CD4-positive, alpha-beta T cell (primary cell): ENCODE measurements at places on chromosomes 2 and 18.

DNA sequence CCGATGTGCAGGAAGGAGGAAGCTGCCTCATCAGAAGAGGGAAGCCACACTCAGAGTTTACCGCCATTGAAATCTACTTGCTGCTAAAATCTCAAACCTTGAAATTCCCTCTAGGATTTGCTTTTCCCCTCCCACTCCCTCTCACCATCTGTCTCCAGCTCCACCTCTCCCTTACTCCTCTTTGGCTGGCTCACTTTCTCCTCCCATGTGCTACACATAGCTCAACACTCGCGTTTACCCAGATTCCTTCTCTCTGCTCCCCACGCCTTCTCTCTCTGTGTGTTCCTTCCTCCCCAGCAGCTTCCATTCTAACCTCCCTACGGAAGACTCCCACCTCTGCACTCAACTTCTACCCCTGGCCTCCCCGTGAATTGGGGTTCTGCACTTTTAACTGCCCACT lies 143.1 kb downstream of the DNER start:
- H3K4me3 ChIP-seq: no peak overlapping the region
- DNase-seq: no peak
- H3K4me1 ChIP-seq: no peaks in the 10 kb centered on the region
- H3K36me3 ChIP-seq: no peaks in the 10 kb centered on the region
- H3K27me3 ChIP-seq: peaks cover 3% of the 10 kb centered on the region

GRCh38 chr2:126643431-126643830 lies 12.5 kb upstream of the GYPC start:
- no peak overlapping the region for H3K27ac ChIP-seq
- no peak for DNase-seq
- no peak overlapping the region for H3K4me3 ChIP-seq
- no peaks in the 10 kb centered on the region for H3K4me1 ChIP-seq

DNA sequence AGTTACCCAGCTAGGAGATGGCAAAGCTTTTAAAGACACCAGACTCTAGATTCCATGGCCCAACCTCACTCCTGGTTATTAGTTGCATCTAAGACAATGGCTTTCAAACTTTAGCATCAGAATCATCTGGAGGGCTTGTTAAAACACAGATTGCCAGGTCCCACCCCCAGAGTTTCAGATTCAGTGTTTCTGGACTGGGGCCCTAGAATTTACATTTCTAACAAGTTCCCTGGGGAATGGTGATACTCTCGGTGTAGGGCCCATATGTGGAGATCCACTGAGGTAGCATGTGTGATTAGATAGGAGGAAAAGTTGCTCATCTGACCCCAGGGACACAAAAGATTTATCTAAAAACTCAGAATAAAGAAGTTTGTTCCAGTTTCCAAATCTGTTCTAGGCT lies 14.5 kb upstream of the TTR start:
- no peak overlapping the region for H3K4me3 ChIP-seq
- no peak for DNase-seq
- H3K27ac ChIP-seq: no peak overlapping the region
- H3K36me3 ChIP-seq: no peaks in the 10 kb centered on the region
- no peaks in the 10 kb centered on the region for H3K27me3 ChIP-seq
- H3K4me1 ChIP-seq: no peaks in the 10 kb centered on the region

DNA sequence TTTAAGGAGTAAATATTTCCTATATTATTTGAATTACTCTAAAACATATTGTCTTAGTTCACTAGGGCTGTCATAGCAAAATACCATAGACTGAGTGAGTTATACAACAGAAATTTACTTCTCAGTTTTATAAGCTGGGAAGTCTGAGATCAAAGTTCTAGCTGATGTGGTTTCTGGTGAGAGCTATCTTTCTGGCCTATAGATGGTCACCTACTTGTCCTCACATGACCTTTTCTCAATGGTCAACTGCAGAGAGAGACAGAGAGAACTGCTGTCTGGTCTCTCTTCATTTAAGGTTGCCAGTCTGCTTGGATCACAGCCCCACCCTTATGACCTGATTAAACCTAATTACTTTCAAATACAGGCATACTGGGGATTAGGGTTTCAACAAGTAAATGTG lies 490.9 kb downstream of the FBXO15 start:
- H3K27ac ChIP-seq: no peak overlapping the region
- H3K4me1 ChIP-seq: no peaks in the 10 kb centered on the region
- no peak overlapping the region for H3K4me3 ChIP-seq
- H3K36me3 ChIP-seq: no peaks in the 10 kb centered on the region

DNA sequence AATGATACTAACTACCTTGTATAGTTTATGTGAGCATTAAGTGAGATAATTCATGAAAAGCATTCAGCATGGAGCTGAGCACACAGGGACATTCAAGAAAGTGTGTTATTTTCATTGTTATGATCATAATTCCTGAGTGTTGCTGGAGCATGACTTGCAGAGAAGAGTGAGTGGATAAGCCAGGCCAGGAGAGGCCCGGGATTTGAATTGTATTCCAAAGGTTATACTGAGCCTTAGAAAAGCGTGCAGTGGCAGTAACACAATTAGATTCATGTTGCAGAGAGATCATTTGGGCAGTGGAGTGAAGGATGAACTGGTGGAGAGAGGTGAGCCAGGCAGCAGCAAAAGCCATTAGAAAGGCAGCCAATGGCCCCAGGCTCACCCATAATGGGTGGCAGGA lies 142.9 kb upstream of the SH3BP4 start:
- H3K4me1 ChIP-seq: no peaks in the 10 kb centered on the region
- no peak overlapping the region for H3K4me3 ChIP-seq
- peaks cover 2% of the 10 kb centered on the region for H3K27me3 ChIP-seq
- DNase-seq: no peak
- H3K36me3 ChIP-seq: no peaks in the 10 kb centered on the region

- no peaks in the 10 kb centered on the region for H3K27me3 ChIP-seq
- no peaks in the 10 kb centered on the region for H3K36me3 ChIP-seq
- H3K27ac ChIP-seq: no peak overlapping the region
- no peak for DNase-seq
- no peak overlapping the region for H3K4me3 ChIP-seq
- no peaks in the 10 kb centered on the region for H3K4me1 ChIP-seq
These were observed 753.2 kb downstream of the ADCYAP1 start for GRCh38 chr18:1657876-1658275.

- peaks cover 3% of the 10 kb centered on the region for H3K27me3 ChIP-seq
- no peaks in the 10 kb centered on the region for H3K4me1 ChIP-seq
- no peak overlapping the region for H3K27ac ChIP-seq
- no peak overlapping the region for H3K4me3 ChIP-seq
These were observed 65.1 kb downstream of the TFCP2L1 start for GRCh38 chr2:121219866-121220265.

GRCh38 chr2:60213865-60214625 lies 339.4 kb downstream of the BCL11A start:
- H3K36me3 ChIP-seq: no peaks in the 10 kb centered on the region
- no peaks in the 10 kb centered on the region for H3K27me3 ChIP-seq
- no peak for DNase-seq
- H3K4me3 ChIP-seq: no peak overlapping the region
- H3K4me1 ChIP-seq: no peaks in the 10 kb centered on the region

DNA sequence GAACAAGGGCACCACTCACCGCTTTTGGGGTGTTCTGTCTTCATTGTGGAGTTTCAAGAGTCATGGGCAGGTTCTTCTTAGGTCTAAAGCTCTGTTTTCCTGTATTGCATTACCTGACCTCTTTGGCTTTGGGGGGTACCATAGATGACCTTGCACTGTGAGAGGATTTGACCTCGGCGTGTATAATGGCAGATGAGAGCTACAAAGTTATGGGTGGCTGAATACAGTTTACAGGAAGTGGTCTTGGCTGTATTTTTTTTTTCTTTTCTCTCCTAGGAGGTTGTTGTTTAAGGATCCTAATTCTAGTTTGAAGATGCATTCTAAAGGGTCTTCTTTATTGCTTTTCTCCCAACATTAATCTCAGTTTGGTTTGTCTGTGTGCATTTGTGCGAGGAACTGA lies 11.5 kb downstream of the GAL3ST2 start:
- no peaks in the 10 kb centered on the region for H3K4me1 ChIP-seq
- no peaks in the 10 kb centered on the region for H3K27me3 ChIP-seq
- DNase-seq: no peak
- no peak overlapping the region for H3K4me3 ChIP-seq

DNA sequence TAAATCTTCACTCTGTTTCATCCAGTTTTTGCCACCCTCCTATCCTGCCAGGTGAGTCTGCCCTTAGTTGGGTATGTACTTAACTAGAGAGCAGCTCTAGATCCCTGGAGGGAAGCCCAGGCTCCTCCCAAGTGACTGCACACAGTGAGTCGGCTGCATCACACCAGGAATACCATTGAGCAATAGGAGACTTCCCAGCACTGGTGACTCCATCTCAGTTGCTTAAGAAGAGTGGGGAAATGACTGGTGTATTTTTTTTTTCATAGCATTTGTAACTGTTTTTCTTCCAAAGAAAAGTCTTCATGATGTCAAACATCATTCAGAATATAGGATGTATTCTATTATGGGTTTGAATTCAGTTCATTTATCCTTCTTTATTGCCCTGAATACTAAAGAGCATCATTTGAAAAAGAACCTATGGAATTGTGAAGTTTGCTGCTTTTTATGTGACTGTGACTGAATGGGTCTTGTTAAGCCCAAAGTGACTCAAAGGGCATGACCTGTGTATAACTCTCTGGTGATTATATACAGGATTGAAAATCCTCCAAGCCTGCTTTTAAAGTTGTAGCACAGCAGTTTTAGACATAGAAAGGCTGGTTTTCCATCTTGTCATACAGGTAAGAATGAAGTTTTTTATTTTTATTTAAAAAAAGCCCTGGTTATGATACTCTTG lies 84.3 kb downstream of the MAP3K20 start:
- H3K27me3 ChIP-seq: no peaks in the 10 kb centered on the region
- H3K27ac ChIP-seq: no peak overlapping the region
- no peaks in the 10 kb centered on the region for H3K36me3 ChIP-seq

- no peaks in the 10 kb centered on the region for H3K36me3 ChIP-seq
- H3K27me3 ChIP-seq: no peaks in the 10 kb centered on the region
- H3K27ac ChIP-seq: no peak overlapping the region
- H3K4me3 ChIP-seq: no peak overlapping the region
- DNase-seq: no peak
These were observed 301.5 kb upstream of the TFPI start for GRCh38 chr2:187855689-187856088.

DNA sequence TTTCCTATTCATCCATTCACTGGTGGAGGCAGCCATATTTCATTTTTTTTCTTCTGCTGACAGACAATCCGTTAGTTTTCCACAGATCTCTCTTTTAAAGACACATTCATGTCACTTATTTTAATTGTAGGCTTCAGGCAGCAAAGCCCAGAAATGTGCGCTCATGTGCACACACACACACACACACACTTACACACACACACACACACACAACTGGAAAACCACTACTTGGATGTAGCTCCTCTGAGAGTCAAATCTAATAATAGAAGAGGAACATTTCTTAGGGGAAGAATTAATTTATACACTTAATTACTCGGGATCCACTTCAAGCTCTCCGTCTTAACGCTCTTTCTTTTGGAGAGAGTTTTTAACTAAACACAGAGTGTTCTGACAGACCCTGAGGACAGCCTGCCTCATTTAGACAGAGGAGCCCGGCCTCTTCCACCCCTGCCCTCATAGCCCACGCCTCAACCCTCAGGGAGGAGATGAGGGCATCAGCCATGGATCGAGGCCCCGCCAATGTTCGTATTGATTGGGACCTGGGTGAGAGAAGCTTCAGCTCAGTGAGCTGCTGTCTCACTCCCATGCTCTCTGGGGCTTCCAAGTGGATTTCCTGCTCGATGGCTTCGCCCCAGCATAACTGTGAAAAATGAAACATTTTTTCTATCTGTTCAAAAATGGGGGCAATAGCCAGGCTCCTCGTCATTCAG lies 261.4 kb upstream of the SKOR2 start:
- no peak for DNase-seq
- no peaks in the 10 kb centered on the region for H3K36me3 ChIP-seq
- no peak overlapping the region for H3K4me3 ChIP-seq
- H3K27ac ChIP-seq: no peak overlapping the region
- no peaks in the 10 kb centered on the region for H3K4me1 ChIP-seq

- no peaks in the 10 kb centered on the region for H3K27me3 ChIP-seq
- H3K4me1 ChIP-seq: no peaks in the 10 kb centered on the region
- no peak for DNase-seq
- H3K36me3 ChIP-seq: no peaks in the 10 kb centered on the region
- no peak overlapping the region for H3K4me3 ChIP-seq
These were observed 136.1 kb upstream of the TMEM200C start for GRCh38 chr18:6031442-6031841.

DNA sequence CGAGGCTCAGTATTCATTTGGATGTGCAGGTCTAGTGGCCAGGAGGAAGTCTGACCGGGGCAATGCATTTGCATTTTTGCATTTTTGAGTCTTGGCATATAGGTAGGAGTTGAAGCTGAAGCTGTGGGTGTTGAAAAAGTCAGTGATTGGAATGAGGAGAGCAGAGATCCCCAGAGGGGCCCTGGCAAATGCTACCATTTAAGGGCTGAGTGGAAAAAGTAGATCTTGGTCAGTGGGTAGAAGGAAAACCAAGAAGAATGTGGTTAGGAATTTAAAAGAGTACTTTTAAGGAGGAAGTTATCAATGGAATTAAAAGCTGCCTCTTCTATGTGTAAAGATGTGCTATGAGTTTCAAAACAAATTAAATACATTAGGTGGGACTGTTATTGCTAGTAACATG lies 143.0 kb downstream of the ZEB2 start:
- H3K27me3 ChIP-seq: no peaks in the 10 kb centered on the region
- no peak for DNase-seq
- no peak overlapping the region for H3K27ac ChIP-seq
- no peaks in the 10 kb centered on the region for H3K36me3 ChIP-seq

GRCh38 chr2:42744545-42745082 lies 19.3 kb downstream of the OXER1 start:
- H3K4me1 ChIP-seq: no peaks in the 10 kb centered on the region
- H3K36me3 ChIP-seq: no peaks in the 10 kb centered on the region
- no peak for DNase-seq
- H3K4me3 ChIP-seq: no peak overlapping the region
- no peaks in the 10 kb centered on the region for H3K27me3 ChIP-seq

DNA sequence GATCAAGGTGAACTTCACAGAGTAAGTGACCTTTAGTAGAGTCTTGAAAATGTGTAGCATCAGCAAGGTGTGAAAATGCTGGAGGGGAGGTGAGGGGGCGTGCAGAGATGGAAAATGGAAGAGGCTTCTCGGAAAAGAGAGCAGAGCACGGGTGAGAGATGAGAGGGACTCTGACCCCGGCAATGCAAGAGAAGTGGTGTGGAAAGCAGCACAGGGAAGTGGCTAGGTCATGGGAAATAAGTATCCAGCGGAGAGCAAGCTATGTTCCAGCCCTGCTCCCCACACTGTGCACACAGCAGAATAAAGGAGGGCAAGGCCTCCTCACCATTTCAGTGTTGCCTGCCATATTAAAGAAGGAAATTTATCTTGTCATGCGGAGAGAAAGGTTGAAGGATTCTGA lies 241.7 kb upstream of the DOK6 start:
- no peaks in the 10 kb centered on the region for H3K4me1 ChIP-seq
- H3K27me3 ChIP-seq: no peaks in the 10 kb centered on the region
- no peak overlapping the region for H3K4me3 ChIP-seq

DNA sequence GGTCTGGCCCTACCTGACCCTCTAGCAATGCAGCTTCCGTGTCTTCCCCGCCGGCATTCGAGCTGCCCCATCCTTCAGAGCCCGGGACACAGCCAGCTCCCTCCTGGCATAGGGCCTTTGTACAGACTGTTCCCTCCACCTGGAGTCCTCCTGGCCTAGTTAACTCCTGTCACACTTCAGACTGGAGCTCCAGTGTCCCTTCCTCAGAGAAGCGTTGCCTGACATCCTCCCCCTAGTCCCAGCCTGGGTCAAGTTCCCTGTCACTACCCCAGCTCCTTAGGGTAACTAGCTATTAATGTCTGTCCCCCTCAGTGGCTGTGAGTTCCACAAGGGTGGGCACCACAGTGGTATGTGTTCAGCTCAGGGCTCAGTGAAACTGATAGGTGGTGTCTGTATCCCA lies 45.5 kb upstream of the LOXHD1 start:
- no peak overlapping the region for H3K4me3 ChIP-seq
- no peaks in the 10 kb centered on the region for H3K27me3 ChIP-seq
